ENCODE measurements at places on chromosomes 2 and 18.
A peak's percentile ranks its signal among the peaks of the same experiment; 100 is the strongest.

GRCh38 chr18:4750393-4751346 lies 295.6 kb upstream of the DLGAP1 start:
- no peak for DNase-seq

GRCh38 chr2:232088771-232089170 lies 127.3 kb downstream of the DIS3L2 start:
- no peak for DNase-seq

DNA sequence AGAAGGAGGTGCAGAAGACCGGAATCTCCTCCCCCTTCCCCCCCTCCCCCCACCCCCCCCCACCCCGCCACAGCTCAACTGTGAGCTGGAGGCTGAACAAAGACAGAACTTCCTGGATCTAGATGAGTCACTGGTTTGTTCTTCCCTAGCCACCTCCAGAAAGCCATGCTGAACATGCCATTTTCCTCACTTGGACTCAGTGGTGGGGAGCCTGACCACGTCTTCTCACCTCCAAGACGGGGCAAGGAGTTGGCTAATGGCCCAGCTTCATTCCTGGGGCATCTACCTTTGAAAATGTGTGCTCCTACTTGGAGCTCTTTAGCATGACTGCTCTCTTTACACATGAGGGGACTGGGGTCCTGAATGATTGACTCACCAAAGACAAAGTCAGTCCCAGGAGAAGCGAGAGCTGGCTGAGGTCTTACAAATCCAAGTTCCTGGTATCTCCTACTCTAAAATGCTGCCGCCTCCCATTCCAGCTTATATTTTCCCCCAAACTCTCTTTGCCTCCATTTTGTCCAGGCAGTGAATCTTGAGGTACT lies 22.6 kb upstream of the FZD5 start:
- DNase-seq: peak; percentile 74

GRCh38 chr2:60861736-60862135 lies 19.6 kb upstream of the REL start:
- no peak for DNase-seq

Measured in COLO829 (cell line).